Kidney (tissue), 22 donors: ENCODE measurements at places on chromosomes 1 and 21. TPM values are rescaled to one million over a fixed set of nuclear protein-coding genes. Genes with fewer than 3 reads are reported as not detected.

GRCh38 chr1:107590087-107590486, 374.9 kb downstream of the VAV3 start:
- no peak for DNase-seq

DNA sequence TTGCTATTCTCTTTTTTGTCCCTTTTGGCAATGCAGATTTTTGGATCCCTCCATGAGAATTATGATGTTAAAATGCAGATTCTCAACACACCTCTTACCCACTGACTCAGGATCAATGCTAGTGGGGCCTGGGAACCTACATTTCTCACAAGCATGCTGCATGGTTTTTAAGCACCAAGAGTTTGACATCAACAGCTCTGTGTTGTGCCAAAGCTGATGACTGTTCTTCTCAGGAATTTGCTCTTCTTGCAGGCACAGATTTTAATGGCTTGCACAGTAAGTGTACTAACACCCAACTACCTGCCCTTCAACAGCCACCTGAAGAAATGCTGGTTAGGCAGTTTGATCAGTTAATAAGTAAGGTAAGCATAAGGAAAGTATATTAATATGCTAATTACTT, 468.7 kb downstream of the PTBP2 start:
- DNase-seq = no peak

GRCh38 chr1:17248781-17249180, at the start of gene PADI3:
PADI3 (plus strand) TSS chr1:17249098; CDS start chr1:17249138, 40 bp downstream.
- DNase-seq = no peak

Gene PBX1
- 91.5 TPM for total RNA-seq

Gene AK5
- total RNA-seq = 1.7 TPM

Gene SYDE2
- 7.0 TPM for total RNA-seq

Gene SMG5
- 69.5 TPM for total RNA-seq

Gene VWA5B1
- 1.4 TPM for total RNA-seq

Gene NHLH2
- total RNA-seq = not detected

Gene TRIM17
- 6.5 TPM for total RNA-seq
